ENCODE measurements at places on chromosomes 4 and X. TPM values are rescaled to one million over a fixed set of nuclear protein-coding genes. Genes with fewer than 3 reads are reported as not detected.

Gene ARMCX1
- total RNA-seq = 27.5 TPM

Gene PNCK
- 0.15 TPM for total RNA-seq

Gene HHIP
- 3.0 TPM for total RNA-seq

Gene SPACA5
- total RNA-seq = not detected

Gene HEPH
- 5.2 TPM for total RNA-seq

Gene RHOXF2
- not detected for total RNA-seq

Gene TSPAN7
- 0.17 TPM for total RNA-seq

Gene CYP2U1
- total RNA-seq = 5.2 TPM

Gene FAM184B
- total RNA-seq = not detected

Gene NR3C2
- 0.17 TPM for total RNA-seq

Gene S100G
- total RNA-seq = not detected

Gene PNMA5
- not detected for total RNA-seq

Gene SSX4B
- total RNA-seq = not detected

Gene PPEF2
- not detected for total RNA-seq

Gene CT55
- not detected for total RNA-seq

Gene AREG
- 10.0 TPM for total RNA-seq

Gene KLHL34
- total RNA-seq = not detected

Gene RTL3
- 0.50 TPM for total RNA-seq

Gene HTN1
- total RNA-seq = not detected

Gene VCX2
- not detected for total RNA-seq

Gene MAGEH1
- total RNA-seq = 44.0 TPM

Gene POLN
- total RNA-seq = 0.59 TPM

Gene SHROOM4
- 0.59 TPM for total RNA-seq

Gene CRLF2
- not detected for total RNA-seq

Gene ADH7
- total RNA-seq = not detected

Gene PDCL2
- not detected for total RNA-seq

Gene LRRC66
- total RNA-seq = 0.17 TPM

Gene PAK3
- 0.17 TPM for total RNA-seq

Gene SMR3A
- total RNA-seq = not detected

Gene NHS
- 11.6 TPM for total RNA-seq

Gene MEPE
- not detected for total RNA-seq

Gene TMPRSS11E
- not detected for total RNA-seq

Gene NUDT11
- 8.8 TPM for total RNA-seq

Gene COPS4
- 52.0 TPM for total RNA-seq

Gene LRP2BP
- total RNA-seq = 0.34 TPM

Gene SHROOM2
- total RNA-seq = 13.3 TPM

Gene CLDN22
- not detected for total RNA-seq

Gene CTPS2
- 11.9 TPM for total RNA-seq

Gene SRPX2
- 32.4 TPM for total RNA-seq

Gene CXCL11
- not detected for total RNA-seq

Gene EFNB1
- total RNA-seq = 39.3 TPM

Gene PAGE2B
- total RNA-seq = not detected

Gene COX7B2
- not detected for total RNA-seq

Gene CABS1
- not detected for total RNA-seq
